CD4-positive, alpha-beta T cell treated with Interferon alpha-2 for 1 hour (primary cell): ENCODE measurements at places on chromosomes 16 and 17.

- no peak for DNase-seq
These were observed 6.3 kb downstream of the PDF start for GRCh38 chr16:69324013-69324531.

DNA sequence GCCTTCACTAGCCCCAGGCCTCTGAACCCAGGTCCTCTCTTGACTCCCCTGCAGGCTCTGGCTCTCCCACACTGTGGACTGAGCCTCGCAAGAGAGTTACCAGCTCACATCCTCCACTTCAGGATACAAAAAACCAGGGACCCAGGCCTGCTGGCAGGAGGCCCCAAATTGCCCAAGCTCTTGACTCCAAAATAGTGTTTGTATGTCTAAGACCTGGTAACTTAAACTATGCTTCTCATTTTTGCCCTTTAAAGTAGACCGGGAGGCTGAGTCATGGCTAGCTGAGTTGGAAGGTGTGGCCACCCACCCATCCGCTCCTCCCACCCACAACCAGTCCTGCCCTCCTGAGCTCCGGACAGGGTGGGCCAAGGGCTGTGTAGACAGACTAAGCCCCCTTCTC, 250.0 kb downstream of the SOX9 start:
- no peak for DNase-seq

DNA sequence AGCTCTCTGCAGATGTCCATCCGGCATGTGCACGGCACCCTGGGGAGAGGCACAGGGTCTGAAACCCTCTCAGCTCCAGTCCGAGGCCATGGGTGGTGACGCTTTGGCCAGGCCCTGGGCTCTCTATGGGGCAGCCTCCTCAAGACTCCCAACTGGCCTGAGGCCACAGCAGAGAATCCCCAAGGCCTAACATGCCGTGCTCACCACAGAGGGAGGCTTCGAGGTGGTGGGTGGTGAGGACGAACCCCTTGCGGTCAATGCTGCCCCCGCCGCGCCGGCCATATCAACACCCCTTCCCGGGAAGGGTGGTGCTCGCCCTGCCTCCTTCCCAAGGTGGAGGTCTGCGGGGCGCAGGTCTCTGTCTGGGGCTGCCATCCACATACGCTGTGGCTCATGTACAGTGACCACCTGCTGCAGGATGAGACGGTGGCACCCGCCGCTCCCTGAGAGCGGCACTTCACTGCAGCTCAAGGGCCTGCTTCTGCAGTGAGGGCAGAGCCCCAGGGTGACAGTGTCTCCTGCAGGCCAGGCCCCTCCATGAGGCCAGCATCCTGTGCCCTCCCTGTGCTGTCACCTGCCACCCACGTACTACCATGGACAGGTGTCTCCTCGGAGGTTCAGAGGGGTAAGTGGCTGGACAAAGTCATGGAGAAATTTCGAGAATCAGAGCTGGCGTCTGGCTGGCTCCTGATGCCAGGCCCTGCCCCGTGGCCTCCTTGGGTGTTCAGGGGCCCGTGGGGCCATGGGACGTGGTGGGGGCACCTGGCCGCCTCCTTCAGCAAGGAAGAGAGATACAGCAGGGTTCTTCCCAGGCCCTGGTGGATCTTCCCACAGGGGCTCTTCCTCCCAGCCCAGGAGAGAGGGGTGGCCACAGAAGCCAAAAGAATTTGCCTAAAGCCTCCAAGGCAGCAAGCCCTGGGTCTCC, 54.6 kb upstream of the ACSF3 start:
- DNase-seq, result no peak

- no peak for DNase-seq
These were observed 202.2 kb upstream of the CHMP6 start for GRCh38 chr17:80789356-80789902.

- no peak for DNase-seq
These were observed 40.6 kb upstream of the CPNE2 start for GRCh38 chr16:57051696-57052228.

GRCh38 chr16:63361032-63361624, 1324.9 kb upstream of the CDH8 start:
- peak; percentile 1 for DNase-seq

- DNase-seq, result no peak
These were observed 77.9 kb downstream of the SNX29 start for GRCh38 chr16:12054396-12054795.

GRCh38 chr17:17231621-17232302, 5.2 kb downstream of the FLCN start:
- no peak for DNase-seq

GRCh38 chr17:2837147-2837561, 40.9 kb downstream of the RAP1GAP2 start:
- peak; percentile 68 for DNase-seq

GRCh38 chr16:84286578-84287240, 8.0 kb upstream of the WFDC1 start:
- DNase-seq, result no peak

DNA sequence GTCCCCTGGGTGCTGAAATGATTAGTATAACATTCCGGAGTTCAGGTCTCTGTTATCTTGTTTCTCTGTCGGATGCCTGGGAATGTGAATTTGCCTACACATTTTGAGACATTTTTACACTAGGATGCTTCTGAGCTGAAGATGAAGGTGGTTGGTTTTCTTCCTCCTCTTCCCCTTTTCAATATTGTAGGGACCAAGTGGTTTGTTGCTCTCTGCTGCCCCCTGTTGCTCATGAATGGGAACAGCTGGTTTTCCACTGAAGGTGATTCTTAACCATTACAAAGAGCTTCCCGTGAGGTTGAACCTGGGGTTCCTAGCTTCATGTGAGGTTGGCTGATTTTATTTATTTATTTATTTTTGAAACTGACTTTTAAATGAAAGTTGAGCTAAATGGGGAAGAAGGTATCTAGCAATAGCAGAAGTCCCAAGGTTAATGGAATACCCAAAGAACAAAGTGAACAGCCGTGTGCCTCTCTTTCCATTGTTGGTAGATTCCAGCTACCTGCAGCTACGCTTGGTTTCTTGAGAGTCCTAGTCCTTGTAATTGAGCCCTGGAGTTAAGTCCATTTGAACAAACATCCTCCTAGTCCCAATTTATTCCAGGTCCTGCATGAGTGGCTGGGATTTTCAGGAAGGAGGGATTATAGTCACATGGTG, 983.9 kb upstream of the EEF2KMT start:
- no peak for DNase-seq

DNA sequence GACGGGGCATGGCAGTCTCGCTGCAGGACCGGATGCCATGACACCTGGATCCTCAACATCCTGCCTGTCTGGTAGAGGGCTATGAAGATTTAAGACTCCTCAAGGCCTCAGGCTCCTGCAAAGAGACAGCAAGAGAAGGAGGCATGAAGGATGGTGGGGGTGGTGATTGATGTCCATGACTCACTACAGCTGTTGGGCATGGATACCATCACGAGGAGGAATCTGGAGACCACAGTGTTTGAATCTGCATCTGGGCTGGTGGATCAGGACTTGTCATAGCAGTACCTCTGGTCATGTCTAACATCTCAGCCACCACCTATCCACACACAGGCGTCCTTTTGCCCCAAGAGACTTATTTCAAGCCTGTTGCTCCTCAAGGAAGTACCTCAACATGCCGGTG, 50.2 kb upstream of the WSCD1 start:
- DNase-seq, result no peak

DNA sequence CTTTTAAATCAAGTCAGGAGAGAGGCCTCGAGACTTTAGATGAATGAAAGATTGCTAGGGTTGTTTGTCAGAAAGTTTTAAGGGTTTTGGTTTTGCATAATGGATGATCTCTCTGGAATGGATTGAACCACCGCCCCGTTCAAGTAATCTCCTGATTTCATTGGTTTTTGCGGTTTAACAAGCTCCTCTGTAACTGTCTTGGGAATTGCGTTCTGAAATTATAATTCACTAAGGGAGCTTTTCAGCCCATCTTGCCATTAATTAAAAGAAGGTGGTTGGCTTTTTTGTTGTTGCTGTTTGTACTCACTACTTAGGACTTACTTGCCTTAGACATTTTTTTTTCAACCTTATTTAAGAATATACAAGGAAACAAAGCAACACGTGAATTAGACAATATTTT, 8.8 kb downstream of the HS3ST4 start:
- no peak for DNase-seq

GRCh38 chr17:18954321-18954720, 2.4 kb downstream of the SLC5A10 start:
- no peak for DNase-seq

- DNase-seq, result no peak
These were observed 1.4 kb downstream of the CYB5D2 start for GRCh38 chr17:4144422-4144747.

DNA sequence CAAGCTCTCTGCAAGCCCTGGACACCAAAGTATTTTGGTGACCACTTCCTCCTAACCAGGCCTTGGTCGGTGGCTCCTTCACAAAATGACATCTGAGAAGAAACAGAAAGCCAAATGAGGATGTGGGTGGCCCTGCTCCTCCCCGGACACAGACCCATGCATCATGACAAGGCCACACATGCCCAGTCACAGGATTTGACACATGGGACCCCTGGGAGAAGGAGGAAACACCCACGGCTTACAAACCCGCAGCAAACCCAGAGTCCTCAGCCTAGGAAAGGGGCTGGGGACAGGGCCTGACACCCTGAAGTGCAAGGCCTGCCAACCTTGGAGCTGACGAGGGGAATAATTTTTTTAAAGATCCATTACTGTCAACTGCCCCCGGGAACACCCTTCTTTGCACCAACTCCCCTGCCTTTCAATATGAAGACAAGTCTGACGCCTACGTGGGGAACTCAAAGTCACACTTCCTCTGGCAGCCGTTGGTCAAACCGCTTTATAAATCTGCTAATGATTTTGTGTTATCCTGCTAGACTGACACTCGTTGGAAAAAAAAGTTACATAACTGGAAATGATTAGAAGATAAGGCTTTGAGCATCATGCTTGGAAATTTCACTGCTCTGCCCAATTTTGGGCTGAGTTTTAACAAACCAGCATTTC, 41.3 kb downstream of the GAS7 start:
- peak; percentile 33 for DNase-seq

DNA sequence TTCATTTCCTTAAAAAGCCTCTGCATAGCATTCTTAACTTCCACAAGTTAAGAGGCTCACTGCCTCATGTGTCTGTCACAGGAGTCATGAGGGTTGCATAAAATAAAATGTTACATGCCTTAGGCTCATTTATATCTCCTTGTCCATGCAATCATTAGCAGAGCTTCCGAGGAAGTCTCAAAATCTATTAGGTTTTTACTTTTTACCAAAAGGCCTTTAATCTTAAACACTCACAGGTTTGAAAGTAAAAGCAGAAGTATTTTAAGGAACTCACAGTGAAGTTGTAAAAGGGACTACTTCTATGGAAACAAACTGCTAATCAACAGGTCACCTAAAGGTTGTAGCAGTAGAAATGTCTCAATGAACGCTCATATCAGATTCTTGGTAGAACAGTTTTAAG, 5.2 kb upstream of the ATP6V0A1 start:
- no peak for DNase-seq

- no peak for DNase-seq
These were observed 11.5 kb upstream of the LGALS3BP start for GRCh38 chr17:78991017-78991738.

GRCh38 chr16:87569601-87570571, 32.4 kb upstream of the JPH3 start:
- DNase-seq, result no peak

GRCh38 chr17:44144966-44145739, 3.4 kb downstream of the HROB start:
- DNase-seq, result no peak

GRCh38 chr17:67656494-67657203, 61.1 kb upstream of the NOL11 start:
- DNase-seq, result no peak
